ENCODE measurements at places on chromosomes 2 and 18. TPM values are rescaled to one million over a fixed set of nuclear protein-coding genes. Genes with fewer than 3 reads are reported as not detected.

- DNase-seq = peak; percentile 74
These were observed 26.6 kb upstream of the MAP3K20 start for GRCh38 chr2:173048897-173049661.

- no peak for DNase-seq
These were observed 383.2 kb upstream of the SLC14A2 start for GRCh38 chr18:45232061-45232460.

- no peak for DNase-seq
These were observed 44.1 kb upstream of the ACKR3 start for GRCh38 chr2:236525411-236525997.

DNA sequence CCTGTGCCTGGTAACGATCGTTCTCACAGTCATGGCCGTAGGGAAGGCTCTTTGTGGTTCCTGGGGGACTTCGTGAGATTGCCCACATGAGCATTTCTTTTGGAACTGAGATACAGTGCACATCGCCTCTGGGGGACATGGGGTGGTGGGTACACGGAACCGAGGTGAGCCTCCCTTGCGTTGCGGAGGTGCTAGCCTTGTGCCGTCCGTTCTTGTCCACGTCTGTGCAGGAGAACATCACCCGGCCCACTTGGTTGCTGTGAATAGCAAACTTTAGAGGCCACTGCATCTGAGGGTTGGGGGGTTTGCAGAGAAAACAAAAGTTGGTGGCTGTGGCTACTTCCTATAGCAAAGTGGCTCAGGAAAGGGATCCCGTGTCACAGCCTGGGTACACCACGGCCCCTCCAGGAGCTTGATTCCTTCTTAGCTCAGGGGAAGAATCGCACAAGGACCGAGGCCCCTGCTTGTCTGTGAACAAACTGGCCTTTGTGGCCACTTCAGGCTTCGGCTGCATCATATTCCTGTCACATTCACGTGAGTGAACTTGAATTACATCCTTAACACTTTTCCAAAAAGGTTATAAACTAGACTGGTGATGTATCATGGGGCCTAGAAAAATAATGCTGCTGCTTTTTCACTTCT, 72.6 kb downstream of the LRRFIP1 start:
- DNase-seq = no peak

GRCh38 chr2:219253753-219254589, at the start of gene TUBA4A:
TSS of gene TUBA4A (minus strand) at chr2:219253918. CDS start at chr2:219253858, 60 bp downstream.
- DNase-seq = peak; percentile 89

DNA sequence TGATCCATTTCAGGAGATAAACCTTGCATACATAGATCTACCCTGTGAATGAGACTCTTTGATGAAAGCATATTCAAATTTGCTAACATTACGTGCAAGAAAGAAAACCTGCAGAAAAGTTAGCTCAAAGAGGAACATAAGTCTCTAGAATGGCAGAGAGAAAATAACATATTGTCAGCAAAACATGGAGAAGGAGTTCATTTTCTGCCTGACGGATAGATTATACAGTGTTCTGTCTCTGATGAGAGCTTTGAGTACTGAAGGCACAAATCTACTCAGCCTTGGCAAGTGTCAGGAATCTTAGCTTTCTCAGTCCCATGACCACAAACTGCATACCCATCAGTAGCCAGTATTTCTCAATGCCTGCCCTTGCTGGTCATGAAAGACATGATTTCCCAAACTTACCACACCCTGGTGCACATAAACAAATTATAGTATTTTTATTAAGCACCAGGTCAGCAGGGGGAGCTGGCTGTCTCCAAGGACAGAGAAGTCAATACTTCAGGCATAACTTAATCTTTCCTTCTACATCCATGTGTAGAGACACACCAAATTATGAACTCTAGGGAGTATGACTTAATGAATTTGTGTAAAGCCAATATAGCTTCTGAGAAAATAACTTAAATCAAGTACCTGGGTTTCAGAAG, 401.2 kb upstream of the SOX11 start:
- DNase-seq = no peak

GRCh38 chr2:65778137-65778536, 345.7 kb upstream of the SPRED2 start:
- DNase-seq = no peak

GRCh38 chr2:195538937-195539336, 118.1 kb upstream of the SLC39A10 start:
- no peak for DNase-seq

DNA sequence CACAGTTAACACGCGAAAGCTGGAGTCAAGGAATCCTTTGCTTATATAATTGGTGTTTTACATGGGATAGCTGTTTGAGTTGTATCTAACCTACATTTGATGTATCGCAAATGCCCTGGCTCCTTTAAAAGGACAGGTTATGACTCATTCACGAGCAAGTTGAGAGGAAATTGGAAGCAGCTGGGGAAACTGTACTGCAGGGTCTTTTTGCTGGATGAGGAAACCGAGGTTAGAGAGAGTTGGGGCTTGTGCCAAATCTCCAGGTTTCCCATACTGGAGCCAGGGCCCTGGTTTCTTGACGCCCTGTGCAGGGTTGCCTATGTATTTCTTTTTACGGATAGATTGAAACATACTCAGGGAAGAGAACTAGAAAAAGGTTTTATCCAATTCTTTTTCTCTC, 60.0 kb upstream of the SPTBN1 start:
- no peak for DNase-seq

DNA sequence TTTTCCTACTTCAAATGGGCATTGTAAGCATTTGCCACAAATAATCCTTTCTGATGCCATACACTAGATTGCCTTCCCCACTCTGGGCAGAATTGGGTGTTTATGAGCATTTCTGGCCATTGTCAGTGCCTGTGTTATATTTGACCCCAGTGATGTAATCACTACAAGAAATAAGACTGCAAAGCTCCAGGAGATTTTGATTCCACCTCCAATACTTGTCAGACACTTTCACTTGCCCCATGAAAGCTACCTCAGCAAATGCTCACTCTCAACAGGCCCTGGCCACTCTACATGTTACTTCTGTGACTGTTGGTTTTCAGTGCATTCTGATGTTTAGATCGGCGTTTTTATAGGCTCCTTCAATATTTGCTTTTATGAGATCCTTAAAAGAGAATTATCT, 135.1 kb downstream of the GFPT1 start:
- DNase-seq = no peak

GRCh38 chr2:27735263-27735904, 36.1 kb upstream of the MRPL33 start:
- DNase-seq = peak; percentile 90

DNA sequence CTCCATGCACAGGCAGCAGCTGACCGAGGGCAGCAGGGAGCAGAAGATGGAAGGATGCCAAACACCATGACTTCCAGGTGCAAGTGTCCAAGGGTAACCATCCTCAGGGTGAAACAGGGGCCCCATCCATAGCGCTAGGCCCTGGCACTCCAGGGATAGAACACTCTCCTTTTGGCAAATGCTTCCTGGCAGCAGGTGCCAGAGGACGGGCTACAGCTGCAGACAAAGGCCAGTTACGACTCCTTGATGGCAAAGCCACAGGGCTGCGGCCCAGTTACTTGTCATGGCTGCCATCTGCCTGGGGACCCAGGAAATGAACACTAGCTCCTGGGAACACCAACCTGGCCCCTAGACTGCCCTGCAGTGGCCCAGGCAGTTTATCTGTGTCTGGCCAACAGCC, 178.8 kb downstream of the TMEM163 start:
- no peak for DNase-seq

DNA sequence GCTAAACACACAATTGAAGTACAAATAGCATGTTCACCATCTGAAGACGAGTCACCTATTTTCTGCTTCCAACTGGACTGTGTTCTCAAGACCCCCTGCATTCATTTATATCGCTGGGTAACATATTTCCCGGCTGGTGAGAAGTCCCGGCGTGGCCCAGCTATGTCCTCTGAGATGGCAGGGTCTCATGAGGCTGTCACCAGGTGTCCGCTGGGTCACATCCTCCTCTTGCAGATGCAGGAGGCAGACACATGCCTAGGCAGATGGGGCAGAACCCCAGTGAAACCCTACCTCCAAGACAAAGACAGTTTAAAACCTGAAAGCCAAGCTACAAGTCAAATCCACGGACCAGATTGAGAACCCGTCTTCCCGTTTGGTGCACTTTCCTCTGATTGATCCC, 36.8 kb upstream of the UBE2F start:
- peak; percentile 22 for DNase-seq

GRCh38 chr2:240393831-240394410, 41.5 kb upstream of the GPC1 start:
- peak; percentile 48 for DNase-seq

GRCh38 chr2:53087262-53087873, 680.2 kb upstream of the CHAC2 start:
- no peak for DNase-seq

GRCh38 chr2:223880796-223881195, 43.4 kb upstream of the AP1S3 start:
- DNase-seq = no peak

DNA sequence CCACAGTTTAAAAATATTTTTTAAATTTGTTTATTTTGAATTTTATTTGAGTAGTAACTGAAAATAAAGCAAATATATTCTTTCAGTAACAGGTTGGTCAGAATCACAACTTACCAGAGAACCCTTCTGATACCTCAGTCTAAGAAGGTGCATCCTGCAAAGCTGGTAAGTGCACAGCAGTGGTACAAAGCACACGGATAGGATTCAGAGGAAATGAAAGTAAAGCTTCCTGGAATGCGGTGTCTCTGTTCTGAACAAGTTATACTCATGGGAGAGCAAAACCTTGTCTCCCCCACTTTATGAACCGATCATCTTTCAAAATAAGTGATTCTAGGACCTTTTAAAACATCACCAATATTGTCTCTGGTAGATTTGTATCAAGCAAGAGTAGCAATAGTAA, 398.3 kb downstream of the TMX3 start:
- DNase-seq = no peak

DNA sequence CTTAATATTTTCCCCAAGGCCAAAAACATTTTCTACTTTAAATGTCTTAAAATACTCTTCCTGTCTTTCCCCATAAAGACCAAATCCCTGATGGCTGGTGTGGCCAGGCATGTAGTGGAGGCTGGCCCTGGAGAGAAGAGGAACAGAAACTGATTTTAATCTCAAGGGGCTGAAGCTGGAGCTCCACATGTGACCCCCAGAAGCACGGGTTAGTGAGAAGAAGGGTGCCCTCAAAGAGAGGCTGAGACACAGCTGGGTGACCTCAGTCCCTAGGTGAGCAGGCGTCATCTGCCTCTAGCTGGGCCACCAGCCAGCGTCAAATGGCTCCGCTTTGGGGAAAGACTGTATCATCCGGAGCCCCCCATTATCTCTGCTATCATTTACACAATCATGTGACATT, 19.3 kb upstream of the TMEM18 start:
- no peak for DNase-seq

- DNase-seq = no peak
These were observed 18.7 kb upstream of the MAP4K3 start for GRCh38 chr2:39455826-39456225.

DNA sequence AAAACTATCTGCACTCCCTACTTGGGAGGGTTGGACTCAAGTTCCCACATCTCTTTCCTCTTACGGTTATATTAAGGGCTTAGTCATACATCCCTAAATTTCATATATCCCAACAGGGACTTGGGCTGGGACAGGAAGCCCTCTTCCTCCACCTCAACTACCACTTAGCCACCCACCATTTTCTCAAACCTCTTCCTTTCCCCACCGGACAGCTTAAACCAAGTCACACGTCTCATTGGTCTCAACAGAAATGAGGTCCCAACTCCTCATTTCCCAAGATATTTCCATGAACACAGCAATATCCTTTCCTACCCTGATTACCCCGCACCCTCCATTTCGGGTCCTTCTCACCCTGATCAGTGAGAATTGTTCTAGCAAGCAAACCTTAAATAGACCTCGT, 736 bp downstream of the ZSCAN30 start:
- DNase-seq = no peak

DNA sequence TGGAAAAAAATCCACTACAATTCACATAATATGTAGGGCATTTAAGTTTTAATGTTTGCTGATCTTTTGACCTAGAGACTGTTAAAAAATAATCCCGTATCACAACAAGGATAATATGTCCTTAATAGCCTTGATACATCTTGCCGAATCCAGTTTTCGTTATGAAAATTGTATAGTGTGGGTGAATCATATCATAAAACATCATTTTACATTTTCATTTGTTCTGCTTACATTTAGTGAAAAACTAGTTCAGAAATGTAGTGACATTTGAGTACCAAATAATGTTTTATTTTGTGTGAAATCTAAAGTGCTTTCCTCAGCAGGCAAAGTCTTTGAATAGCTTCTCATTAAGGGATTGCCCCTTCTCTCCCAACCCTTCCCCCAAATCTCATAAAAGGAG, 1.9 kb downstream of the AFTPH start:
- no peak for DNase-seq

DNA sequence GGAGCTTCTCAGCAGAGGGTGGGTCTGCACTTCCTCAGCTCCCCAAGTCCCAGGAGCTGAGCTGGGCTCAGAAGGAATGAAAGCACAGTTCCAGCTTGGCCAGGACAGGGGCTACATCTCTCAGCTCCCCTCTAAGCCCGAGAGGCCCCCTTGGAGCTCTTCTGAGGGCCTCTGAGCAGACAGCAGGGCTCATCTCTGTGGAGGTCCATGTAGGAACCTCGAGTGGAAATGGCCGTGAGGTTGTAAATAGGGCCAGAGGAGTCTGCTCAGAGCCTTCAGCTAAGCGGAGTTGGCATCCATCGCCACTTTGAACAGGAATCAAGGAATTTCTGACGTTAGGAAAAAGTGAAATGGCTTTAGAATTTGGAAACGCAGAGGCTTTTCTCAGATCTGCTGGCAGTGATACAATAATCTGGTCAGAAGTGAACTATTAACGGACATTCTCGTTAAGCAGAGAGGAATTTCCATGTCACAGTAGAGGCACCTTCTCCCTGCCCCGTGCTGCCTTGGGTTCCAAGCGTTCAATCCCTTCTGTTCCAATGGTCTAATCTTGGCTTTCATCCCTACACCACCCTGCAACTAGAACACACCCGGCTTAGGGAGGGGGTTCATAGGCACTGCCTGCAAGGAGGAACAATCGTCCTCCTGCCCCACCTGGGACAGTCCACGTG, 213.9 kb downstream of the NDUFA10 start:
- peak; percentile 40 for DNase-seq

GRCh38 chr2:25685741-25686140, 12.4 kb upstream of the DTNB start:
- DNase-seq = no peak

ACVR2A gene
- total RNA-seq = 33.9 TPM

CLEC4F gene
- 1.7 TPM for total RNA-seq

GAREM1 gene
- total RNA-seq = 29.9 TPM

RAB11FIP5 gene
- total RNA-seq = 40.3 TPM

EPC2 gene
- 47.0 TPM for total RNA-seq

SETBP1 gene
- total RNA-seq = 44.5 TPM

FBXO41 gene
- total RNA-seq = 2.1 TPM

TSPYL6 gene
- total RNA-seq = 0.13 TPM
